ENCODE measurements at places on chromosomes 11 and 22.

- DNase-seq: no peak
Measured at GRCh38 chr22:39617342-39617741, 46.8 kb downstream of the CACNA1I start.

DNA sequence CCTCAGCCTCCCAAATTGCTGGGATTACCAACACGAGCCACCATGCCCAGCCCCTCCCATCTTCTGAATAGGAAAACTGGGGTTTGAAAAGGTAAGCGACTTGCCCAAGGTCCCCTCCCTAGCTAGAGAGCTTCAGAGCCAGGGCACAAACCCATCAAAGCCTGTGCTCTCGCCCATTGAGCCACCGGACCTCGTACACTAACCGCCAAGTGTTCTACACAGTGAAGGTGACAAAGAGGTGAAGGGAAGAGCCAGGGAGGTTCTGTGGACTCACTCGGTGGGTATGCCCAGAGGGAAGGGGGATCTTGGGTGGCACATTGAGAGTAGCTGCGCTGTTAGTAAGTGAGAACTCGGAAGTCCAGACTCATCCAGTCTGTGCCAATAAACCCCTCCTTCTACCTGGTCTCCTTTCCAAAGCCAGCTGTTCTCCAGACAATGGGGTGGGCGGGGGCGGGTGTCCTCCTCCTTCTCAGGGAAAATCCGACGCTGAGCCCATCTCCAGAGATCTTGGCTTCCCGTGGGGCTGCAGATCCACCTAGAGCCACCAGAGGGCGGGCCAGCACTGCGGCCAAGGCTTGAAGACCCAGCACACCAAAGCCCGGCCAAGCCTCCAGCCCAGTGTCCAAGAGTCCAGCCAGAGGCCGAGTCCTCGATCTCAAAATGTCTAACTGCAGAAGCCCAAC is 3.2 kb upstream of the RTN4RL2 start:
- peak; percentile 62 for DNase-seq

GRCh38 chr22:32518848-32519247 is 44.2 kb downstream of the FBXO7 start:
- no peak for DNase-seq

- DNase-seq: no peak
Measured at GRCh38 chr22:26561756-26562417, 28.0 kb downstream of the TPST2 start.

DNA sequence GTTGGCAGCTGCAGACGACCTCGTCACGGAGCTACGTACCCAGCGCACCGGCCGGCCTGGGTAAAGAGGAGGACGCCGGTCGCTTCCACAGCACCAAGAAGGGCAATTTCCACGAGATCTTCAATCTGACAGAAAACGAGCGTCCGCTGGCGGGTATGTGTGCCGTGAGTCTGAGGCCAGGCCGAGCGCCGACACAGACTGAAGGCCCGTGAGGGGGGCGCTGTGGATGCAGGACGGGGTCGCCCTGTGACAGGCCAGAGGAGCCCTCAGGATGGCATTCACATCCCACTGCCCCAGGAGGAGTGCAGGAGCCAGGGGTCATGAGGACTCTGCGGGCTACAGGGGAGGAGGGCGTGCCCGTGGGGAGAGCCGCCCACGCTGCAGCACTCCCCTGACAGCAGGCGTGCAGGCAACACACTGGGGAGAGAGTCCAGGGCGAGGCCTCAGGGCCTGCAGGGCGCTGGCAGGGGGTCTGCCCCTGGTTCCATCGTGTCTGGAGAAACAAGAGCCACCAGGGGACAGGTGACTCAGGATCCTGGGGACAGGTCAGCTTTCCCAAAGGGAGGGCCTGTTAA is 53.6 kb downstream of the GRAMD4 start:
- DNase-seq: no peak

- DNase-seq: no peak
Measured at GRCh38 chr22:25847451-25847850, 105.5 kb downstream of the MYO18B start.

DNA sequence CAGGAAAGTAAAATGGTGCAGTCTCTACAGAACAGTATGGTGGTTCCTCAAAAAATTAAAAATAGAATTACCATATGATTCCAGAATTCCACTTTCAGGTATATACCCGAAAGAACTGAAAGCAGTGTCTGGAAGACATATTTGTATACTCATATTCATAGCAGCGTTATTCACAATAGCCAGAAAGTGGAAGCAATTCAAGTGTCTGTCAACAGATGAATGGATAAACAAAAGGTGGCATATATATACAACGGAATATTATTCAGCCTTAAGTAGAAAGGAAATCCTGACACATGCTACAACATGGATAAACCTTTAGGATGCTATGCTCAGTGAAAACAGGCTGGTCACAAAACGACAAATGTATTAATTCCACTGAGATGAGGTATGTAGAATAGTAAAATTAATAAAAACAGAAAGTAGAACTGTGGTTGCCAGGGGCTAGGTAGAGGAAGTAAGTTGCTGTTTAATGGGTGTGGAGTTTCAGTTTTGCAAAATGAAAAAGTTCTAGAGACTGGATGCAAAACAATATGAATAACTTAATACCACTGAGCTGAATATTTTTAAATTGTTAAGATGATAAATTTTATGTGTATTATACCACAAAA is 14.5 kb downstream of the SAA1 start:
- no peak for DNase-seq

GRCh38 chr11:3834664-3835461 is 5.9 kb downstream of the RHOG start:
- DNase-seq: no peak

DNA sequence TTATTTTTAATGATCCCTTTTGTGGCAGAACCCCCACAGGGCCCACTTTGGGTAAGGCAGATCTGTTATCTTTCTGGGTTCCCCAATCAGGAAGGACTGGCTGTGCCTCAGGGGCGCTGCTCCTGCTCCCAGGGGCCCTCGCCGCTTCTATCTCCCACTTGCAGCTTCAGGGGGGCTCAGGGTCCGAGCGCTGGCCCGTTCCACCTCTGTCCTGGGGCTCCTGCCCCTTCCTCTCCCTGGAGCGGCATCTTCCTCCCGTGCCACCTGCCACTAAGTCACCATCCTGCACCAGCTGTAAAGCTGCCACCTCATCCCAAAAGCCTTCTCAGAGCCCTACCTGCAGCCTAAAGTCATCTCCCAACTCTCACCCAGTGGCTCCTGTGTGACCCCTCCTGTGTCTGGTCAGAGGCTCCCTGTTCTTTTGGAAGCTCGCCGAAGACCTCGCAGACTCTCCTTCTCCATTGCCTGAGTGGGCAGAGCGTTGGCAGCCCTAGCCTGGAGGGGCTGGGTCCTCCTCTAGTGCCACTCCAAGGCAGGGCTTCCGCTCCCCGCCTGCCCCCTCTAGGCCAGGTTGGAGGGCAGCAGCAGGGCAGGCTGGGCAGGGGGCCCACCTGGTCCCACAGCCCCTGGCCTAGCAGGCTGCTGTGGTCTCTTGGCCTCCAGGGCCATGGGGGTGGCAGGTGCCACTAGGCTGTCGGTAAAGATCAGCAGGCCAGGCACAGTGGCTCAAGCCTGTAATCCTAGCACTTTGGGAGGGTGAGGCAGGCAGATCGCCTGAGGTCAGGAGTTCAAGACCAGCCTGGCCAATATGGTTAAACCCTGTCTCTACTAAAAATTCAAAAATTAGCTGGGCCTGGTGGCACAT is 106.7 kb downstream of the MORC2 start:
- no peak for DNase-seq

GRCh38 chr11:116931206-116931953 is 94.0 kb upstream of the APOA1 start:
- peak; percentile 81 for DNase-seq

GRCh38 chr11:122617926-122618325 is 37.6 kb upstream of the UBASH3B start:
- DNase-seq: no peak

DNA sequence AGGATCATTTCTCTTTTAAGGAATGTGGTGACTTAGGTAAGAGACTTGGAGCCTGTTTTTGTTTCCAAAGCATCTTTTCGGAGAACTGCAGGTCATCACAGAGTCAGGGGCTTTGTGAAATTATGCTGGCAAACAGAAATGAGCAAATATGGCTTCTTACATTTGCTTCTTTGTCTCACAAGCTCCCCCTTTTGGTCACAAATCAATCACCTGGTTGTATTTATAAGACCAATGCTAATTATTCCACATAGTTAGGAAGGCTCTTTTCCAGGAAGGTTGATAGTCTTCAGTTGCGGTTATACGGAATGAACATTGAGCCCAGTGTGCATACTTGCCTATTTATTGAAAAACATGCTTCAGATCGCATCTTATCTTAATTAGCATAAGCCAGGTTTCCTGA is 34.6 kb upstream of the CEP126 start:
- no peak for DNase-seq

DNA sequence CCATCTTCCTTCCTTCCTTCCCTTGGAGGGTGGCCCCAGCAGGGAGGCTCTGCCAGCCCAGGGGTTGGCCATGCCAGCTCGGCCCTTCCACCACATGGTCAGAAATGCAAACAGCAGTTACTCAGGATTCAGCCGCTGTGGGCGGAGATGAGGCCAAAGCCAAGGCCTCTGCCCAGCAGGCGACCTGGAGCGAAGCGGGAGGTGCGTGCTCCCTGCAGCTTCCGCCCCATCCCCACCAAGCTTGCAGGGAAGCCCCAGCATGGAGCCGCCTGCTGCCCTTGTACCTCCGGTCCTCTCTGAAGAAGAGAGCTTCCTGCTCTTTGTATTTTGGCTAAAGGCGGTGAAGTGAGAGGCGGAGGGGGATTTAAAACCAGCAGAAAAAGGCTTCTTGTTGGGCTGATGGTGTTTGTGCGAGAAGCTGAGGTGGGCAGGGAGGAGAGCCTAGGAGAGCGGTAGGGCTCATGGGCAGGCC is 50.4 kb downstream of the ANO1 start:
- DNase-seq: no peak

DNA sequence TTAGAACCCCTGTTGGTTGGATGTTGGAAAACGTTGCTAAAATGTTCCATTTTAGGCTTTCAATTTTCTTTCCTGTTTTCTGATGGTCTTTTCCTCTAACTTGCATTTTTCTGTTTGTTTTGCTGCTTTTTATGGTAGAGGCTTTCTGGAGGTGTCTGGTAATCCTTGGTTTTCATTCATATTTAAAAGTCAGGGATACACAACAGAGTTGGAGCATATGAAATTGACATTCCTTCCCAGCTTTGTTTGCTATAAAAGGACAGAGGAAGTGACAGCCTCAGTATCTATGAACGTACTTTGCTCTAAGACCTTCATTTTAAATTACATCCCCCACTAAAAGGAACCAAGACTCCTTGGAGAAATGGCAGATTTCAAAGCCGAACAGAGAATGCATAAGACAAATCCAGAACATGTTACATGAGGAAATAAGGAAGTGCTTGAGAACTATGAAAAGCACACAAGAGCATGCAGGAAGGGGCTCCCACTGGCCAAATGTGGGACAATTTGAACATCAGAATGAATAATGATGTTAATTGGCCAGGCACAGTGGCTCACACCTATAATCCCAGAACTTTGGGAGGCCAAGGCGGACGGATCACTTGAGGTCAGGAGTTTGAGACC is 56.7 kb downstream of the PPP6R3 start:
- no peak for DNase-seq

GRCh38 chr11:30392221-30392784 is 69.4 kb downstream of the ARL14EP start:
- DNase-seq: no peak

DNA sequence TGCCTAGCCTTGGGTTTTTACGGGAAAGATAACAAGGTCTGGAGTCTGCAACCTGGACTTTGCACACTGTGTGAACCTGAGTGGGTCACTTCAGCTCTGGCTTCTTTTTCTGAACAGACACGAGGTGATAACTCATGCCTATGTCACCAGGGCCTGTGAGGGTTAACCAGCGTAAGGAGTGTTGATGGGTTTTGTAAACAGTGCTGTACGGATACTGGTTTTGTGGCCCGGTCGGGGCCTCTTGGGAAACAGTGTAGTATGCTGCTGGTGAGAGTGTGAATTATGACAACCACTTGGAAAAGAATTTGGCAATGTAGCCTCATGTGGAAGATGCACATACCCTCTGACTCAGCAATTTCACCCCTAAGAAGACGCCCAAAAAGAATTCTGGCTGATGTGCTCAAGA is 266.8 kb downstream of the MN1 start:
- no peak for DNase-seq

Measured in CD4-positive, alpha-beta memory T cell (primary cell).